ENCODE measurements at places on chromosomes 5 and 9.

DNA sequence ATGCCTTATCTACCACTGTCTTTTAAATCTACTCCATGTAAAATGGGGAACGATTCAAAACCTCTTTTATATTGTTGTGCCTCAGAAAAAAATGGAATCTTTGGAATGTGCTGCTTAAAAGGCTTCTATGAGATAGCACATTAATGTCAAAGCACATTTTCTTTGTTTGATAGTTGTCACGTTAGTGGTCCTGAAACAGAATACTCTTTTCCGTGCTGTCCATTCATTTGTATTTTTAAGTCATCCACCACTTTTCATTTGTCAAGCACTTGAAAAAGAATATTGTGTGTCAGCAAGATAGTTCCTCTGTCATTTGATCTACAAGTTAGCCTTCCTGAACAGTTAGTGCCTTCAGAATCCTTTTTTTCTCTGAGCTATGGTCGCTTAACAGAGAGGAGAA is 246.9 kb downstream of the MAST4 start:
- DNase-seq = no peak

GRCh38 chr5:83562071-83562606 is 90.6 kb downstream of the VCAN start:
- no peak for DNase-seq

GRCh38 chr9:125235804-125236519 is 5.2 kb downstream of the HSPA5 start:
- no peak for DNase-seq

DNA sequence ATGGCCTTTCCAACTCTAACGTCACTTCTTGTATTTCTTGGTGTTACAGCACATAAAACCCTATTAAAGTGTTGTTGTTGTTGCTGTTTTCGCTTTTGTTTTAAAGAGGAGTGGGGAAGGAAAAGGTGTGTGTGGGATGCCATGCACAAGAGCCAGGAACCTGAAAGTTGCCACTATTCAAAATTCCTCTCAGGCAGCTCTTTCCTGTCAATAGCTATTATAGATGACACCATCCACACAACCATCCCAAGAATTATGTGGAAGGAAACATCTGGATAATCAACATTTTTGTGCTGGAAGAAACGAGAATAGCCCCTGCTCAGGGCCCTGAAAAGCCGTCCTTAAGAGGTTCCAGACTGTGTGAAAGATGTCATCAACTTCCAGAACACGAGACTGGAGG is 79.3 kb downstream of the SHB start:
- DNase-seq = no peak

DNA sequence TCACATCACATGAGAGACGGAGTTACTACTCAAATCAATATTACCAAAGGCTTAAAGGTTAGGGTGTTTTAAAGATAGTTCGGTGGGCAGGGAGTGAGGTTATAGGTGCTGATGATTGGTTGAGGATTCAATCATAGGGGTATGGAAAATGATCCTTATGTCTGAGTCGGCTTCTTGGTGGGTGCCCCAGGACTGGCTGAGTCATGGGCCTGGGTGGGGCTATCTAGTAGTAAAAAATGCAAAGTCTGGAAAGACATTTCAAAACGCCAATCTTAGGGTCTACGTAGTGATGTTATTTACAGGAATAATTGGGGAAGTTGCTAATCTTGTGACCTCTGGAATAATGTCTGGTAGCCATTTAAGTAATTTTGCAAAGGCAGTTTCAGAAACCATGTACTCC is 15.2 kb upstream of the SPIN1 start:
- DNase-seq = no peak

- no peak for DNase-seq
These were observed 28.5 kb downstream of the ESM1 start for GRCh38 chr5:54956922-54957321.
